ENCODE measurements at places on chromosomes 3 and 15. TPM values are rescaled to one million over a fixed set of nuclear protein-coding genes. Genes with fewer than 3 reads are reported as not detected.

- no peak for DNase-seq
Measured at GRCh38 chr15:28019594-28020309, 79.4 kb downstream of the OCA2 start.

GRCh38 chr15:29689287-29689986 is 132.8 kb downstream of the TJP1 start:
- DNase-seq: no peak

DNA sequence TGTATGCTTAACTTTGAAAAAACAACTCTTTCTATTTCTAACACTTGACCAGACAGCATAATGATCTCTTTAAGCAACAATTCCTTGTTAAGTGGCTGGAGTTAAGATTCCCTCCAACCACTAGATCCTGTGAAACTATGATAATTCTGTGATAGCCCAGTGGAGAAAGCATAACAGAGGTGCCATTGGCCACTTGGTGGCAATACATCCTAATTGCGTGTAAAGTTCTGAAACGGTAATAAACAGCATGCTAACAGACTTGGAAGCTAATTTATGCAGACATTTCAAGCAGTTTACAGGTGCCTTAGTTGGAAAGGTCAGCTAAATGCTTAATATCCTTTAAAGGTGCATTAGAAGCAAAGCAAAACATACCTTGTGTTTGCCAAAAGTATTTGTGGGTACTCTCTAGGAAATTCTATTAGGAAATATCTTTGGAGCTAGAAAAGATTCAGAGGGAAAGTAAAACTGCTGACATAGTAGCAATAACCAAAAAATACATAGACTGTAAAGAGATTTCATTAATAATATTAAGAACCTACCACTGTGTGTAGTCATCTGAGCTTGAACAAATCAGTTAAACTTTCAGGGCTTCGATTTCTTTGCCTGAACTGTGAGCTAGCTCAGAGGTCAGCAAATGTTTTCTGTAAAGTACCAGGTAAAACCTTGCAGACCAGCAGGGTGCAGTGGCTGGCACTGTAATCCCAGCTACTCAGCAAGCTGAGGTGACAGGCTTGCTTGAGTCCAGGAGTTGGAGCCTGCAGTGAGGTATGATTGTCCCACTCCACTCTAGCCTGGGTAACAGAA is 19.0 kb upstream of the CSTA start:
- DNase-seq: no peak

GRCh38 chr15:65963358-65963757 is 94.1 kb downstream of the RAB11A start:
- DNase-seq: no peak

- no peak for DNase-seq
Measured at GRCh38 chr3:68664276-68664675, 268.1 kb downstream of the TAFA4 start.

Gene TMEM115
- total RNA-seq: 26.4 TPM

Gene RARRES1
- 22.3 TPM for total RNA-seq

Gene MFAP1
- 18.9 TPM for total RNA-seq
